ENCODE measurements at places on chromosomes 2 and 18.

GRCh38 chr2:168194784-168195522 lies 52.4 kb downstream of the STK39 start:
- DNase-seq = peak; percentile 22

- no peak for DNase-seq
These were observed 55.3 kb upstream of the B3GNT2 start for GRCh38 chr2:62140426-62141141.

DNA sequence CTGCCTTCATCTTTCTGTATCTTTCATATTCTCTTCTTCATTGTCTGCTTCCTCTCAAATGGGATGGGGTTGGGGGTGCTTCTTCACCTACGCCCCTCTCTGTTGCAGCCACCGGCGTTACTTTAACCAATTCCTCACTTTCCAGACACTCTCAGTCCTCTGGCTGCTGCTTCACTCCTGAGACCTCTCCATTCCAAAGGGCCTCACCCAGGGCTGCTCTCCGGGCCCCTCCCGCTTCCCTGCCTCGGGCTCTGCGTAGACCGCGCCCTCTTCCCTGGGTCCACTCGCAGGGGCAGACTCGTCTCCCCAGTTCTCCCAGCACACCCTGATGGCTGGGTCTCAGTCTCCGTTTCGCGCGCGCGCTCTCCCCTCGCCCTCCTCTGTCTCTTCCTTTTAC lies 926 bp downstream of the SERPINB8 start:
- no peak for DNase-seq

DNA sequence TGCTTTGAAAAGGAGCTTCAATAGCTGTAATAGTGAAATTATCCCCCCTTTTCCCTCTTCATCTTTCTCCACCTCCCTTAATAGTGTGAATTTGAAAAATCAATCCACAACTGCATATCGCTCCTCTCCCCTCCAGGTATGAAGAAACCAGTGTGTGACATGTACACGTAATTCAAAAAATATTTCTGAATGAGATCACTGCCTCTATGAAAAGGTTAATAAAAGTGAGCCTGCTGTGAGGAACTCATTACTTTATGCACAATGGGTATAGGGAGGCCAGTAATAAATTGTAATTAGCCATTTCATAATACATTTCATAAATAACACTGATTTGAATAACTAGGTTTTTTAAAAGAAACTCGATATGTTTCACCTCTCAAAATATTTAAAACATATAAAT lies 209.0 kb upstream of the KYNU start:
- DNase-seq = no peak

DNA sequence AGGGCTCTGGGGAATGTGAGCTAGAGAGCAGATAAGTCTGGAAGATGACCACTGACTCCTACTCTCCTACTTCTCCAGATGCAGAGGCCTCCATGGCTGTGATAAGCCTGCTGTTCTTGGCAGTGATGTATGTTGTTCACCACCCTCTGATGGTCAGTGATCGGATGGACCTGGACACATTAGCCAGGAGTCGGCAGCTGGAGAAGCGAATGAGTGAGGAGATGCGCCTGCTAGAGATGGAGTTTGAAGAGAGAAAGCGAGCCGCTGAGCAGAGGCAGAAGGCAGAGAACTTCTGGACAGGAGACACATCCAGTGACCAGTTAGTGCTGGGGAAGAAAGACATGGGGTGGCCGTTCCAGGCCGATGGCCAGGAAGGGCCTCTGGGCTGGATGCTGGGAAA lies 1.4 kb downstream of the ITPRIPL1 start:
- no peak for DNase-seq

GRCh38 chr18:47100212-47100831 lies 50.0 kb downstream of the HDHD2 start:
- peak; percentile 21 for DNase-seq

DNA sequence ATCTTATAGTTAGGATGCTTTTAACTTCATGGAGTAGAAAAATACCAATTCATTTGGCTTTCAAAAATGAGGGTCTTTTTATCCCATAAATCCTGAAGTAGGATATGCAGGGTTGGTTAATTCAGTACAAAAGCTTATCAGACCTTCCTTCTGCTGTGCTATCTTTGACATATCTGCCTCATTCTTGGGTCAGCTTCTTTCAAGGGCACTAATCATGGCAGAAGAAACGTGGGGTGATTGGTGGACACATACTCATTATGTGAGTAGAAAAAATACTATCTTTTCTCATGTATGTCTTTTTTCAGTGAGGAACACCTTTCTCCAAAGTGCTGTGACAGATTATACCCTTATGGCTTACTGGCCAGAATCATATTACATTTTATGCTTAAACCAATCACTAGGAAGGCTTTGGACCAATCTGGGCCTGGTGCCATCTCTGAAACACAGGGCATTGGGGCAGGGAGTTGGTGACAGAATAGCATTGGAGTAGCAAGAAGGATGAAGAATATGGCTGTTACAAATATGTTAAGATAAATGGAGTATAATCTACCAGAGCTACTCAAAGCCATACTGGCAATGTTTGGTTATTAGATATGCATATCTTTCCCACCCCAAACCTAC lies 10.1 kb downstream of the UGP2 start:
- no peak for DNase-seq

DNA sequence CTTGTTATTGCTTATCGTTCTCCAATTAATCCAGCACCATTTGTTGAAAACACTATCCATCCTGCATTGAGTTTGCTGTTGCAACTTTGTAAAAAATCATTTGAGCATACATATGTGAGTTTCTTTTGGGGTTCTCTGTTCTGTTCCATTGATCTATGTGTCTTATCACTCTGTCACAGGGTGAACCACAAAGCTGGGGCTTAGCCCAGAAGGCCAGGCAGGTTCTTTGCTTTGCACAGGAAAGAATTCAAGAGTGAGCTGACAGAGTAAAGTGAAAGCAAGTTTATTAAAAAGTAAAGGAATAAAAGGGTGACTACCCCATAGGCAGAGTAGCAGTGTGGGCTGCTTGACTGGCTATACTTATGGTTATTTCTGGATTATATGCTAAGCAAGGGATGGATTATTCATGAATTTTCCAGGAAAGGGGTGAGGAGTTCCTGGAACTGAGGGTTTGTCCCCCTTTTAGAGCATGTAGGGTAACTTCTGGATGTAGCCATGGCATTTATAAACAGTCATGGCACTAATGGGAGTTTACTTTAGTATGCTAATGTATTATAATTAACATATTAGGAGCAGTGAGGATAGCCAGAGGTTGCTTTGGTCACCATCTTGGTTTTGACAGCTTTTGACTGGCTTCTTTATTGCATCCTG lies 46.8 kb downstream of the RNF138 start:
- no peak for DNase-seq

DNA sequence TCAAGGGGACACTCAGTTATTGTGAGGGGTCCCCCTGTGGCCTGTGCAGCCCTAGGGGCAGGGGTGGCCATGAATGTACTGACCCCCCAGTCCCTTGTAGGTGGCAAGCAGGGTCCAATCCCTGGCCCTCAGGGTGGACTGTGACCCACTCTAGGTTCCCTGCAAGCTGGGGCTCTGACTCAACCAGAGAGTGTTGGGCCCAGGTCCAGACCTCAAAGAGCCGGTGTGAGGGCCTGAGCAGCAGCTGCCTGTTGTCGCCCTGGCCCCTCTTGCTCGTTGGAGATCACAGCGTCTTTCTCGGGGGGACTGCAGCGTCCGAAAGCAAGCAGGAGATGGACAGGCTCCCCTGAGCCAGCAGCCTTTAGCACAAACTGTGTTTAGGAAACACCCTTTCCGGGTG lies 66.8 kb upstream of the ATG16L1 start:
- DNase-seq = no peak

GRCh38 chr2:9944330-9944758 lies 7.1 kb upstream of the GRHL1 start:
- no peak for DNase-seq

DNA sequence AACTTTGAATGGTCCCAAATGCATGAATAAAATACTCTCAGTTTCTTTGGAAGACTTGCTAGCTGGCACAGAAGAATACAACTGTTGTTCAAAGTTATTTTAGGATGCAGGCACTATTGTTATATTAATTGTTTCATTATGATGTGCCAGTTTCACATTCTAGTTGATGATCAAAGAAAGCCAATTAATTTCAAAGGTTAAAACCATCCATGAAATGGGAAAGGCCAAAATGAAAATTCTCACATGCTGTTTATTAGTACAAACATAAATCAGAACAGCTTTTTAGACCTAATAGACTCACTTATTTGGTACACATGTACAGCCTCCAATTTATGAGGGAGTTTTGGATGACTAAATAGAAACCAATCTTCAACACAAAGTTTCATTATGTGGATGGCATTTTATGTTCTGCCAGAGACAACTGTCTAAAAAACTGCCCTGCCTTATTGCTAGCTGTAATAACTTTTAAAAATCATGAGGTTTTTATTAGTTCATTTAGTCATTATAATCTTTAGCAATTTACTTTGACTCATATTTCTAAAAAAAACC lies 42.2 kb downstream of the RFTN2 start:
- no peak for DNase-seq

GRCh38 chr18:58100154-58100553 lies 56.1 kb downstream of the NEDD4L start:
- no peak for DNase-seq

DNA sequence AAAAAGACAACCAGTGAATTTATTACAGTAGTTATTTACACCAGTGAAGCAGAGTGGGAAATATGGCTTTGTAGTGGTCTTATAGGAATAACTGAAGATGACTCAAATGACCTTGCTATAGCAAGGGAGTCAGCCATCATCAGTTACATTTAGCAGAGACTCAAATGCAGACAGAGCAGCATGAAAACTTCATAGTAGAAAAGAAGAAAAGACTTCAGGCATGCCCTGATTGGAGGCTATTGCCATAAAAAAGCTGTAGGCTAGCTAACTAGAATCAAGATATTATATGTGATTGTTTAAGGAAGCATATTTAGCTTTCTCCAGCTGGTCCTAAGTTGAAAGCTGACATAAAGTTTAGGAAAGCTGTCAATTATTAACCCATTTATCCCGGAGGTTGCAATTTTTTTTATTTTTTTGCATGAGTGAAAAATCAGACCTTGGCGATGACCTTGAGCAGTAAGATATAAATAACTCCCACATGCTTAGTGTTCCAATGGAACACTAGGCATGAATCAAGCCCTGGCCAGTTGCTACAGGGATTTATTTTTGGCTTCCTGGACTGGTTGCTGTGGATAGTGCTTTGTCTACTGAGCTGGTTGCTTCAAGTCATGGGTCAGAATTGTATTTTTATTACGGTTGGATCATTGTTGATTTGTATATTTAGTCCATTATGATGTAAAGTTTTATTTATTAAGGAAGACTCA lies 675.6 kb upstream of the VRK2 start:
- DNase-seq = no peak

- DNase-seq = no peak
These were observed 66.6 kb upstream of the ODC1 start for GRCh38 chr2:10514743-10515142.

DNA sequence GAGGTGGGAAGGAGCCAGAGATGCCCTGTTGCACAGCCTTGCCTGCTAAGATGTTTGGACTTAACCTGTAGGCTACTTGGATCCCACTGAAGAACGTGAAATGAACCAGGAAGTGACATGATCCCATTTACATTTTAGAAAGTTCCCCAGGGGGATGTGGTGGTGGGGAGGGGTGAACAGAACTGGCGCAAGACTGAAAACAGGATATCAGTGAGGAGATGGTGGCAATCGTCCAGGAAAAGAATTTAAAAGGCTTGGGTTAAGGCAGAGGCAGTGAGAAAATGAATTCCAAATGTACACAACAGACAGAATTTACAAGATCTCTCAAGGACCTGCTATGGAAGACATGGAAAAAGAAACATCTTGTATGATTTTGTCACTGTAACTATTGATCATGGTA lies 42.3 kb downstream of the SULT1C2 start:
- no peak for DNase-seq

- DNase-seq = no peak
These were observed 13.8 kb upstream of the EN1 start for GRCh38 chr2:118861242-118861641.

DNA sequence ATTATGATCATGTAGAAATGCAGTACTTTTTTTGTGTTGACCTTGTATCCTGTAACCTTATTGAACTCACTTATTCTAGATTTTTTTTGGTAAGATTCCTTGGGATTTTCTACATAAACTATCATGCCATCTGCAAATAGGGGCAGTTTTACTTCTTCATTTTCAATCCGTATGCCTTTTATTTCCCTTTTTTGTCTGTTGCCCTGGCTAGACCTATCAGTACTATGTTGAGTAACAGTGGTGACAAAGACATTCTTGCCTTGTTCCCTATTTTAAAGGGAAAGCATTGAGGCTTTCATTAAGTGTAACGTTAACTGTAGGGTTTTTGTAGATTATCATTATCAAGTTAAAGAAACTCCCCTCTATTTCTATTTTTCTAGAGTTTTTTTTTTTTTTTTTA lies 92.3 kb downstream of the LYPD1 start:
- DNase-seq = no peak
